CD4-positive, alpha-beta T cell treated with Interleukin-2 at 100 ng/mL for 4 hours (primary cell): ENCODE measurements at places on chromosomes 11 and 22.

GRCh38 chr11:43576803-43577521 lies 103.6 kb upstream of the HSD17B12 start:
- DNase-seq, result no peak

DNA sequence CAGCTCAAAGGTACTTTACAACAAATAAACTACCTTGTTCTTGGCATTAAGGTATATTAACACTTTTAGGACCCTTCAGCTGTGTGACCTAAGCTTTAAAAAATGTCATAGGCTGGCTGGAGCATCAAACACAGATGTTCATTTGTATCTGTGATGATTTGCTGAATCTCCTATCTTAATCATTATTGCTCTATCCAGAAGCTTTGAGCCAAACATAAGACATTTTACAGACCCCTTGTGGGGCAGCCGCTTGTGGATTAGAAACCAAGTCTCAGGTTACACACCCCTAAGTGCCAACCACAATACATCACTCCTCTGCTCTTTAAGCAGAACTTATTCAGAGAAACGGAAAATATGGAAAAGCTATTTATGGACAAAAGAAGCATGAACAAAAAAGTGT lies 394.2 kb upstream of the CCDC90B start:
- no peak for DNase-seq

DNA sequence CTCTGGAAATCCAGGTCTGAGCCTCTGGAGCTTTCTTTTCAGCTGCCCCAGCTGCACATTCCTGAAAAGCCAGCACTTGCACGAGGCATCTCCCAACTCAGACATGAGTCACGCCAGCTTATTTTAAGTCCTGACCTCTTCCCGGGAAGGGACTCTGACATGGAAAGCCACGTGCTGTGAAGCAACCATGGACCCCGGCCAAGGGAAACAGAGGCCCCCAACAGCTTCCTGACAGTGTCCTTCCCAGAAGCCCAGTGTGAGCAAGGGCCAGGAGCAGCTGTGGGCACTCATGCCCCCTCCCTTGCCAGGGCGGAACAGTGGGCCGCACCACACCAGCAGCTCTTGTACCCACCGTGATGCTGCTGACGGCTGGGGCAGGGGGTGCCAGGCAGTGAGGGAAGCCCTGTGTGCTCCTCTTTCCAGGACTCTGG lies 118.8 kb upstream of the CADM1 start:
- no peak for DNase-seq

- DNase-seq, result peak; percentile 64
Observed at GRCh38 chr11:2419638-2420501, 19.3 kb downstream of the TSSC4 start.

- DNase-seq, result no peak
Observed at GRCh38 chr11:90332415-90332814, 109.6 kb upstream of the CHORDC1 start.

- no peak for DNase-seq
Observed at GRCh38 chr11:73175551-73176144, 33.5 kb upstream of the FCHSD2 start.

GRCh38 chr11:96160732-96161306 lies 182.2 kb downstream of the MAML2 start:
- no peak for DNase-seq

DNA sequence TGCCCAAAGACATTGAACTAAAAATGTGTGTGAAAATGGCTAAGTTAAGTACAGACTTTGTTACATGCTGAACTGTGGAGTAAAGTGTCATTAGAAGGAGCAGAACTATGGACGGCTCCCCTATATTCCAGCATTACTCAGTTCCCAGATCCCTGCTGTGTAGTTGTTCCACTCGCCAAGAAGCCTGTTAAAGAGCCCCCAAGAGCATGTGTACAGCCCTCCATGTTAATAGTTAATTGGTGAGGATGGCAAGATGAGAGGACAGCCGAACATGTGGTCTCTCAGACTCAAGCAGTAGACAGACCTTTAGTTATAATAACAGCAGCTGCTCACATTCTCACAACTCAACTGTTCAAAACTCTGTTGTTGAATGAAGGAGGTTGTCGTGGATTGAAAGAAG lies 127.4 kb downstream of the ELP4 start:
- DNase-seq, result no peak

DNA sequence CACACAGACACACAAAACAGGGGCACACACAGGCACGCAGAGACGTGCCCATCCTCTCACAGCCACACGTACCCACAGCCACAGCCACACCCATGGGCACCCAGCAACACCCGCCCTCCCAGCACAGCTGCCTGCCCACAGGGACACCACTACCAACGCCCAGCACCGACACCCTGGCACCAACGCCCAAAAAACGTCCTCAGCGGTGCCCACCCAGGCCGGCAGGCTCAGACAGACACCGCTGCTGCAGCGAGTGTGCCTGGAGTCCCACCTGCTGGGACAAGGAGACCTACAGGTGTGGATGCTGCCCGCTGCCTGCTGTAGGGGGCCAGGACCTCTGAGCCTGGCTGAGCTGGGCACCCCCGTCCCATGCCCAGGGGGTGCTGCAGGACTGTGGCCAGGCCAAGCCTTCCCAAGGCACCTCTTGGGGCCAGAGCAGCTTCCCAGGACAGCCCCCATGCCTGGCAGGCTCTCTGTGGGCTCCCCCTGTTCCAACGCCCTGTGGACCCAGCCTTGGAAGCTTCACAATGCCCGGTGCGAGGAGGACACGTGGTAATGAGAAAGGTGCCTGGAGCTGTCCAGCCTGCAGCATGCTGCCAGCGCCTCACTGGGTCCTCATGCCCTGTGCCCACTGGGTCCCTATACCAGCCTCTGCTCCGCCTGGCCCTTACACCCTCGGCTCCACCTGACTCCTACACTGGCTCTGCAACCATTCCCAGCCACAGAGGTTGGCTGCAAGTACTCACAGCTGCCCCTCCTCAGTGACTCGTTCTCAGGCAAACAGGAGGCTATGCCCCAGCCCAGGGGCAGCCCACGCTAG lies 45.8 kb upstream of the TH start:
- peak; percentile 38 for DNase-seq

- DNase-seq, result no peak
Observed at GRCh38 chr11:134646561-134646960, 234.5 kb upstream of the B3GAT1 start.

- DNase-seq, result no peak
Observed at GRCh38 chr22:43210631-43211515, 23.9 kb upstream of the TTLL12 start.

DNA sequence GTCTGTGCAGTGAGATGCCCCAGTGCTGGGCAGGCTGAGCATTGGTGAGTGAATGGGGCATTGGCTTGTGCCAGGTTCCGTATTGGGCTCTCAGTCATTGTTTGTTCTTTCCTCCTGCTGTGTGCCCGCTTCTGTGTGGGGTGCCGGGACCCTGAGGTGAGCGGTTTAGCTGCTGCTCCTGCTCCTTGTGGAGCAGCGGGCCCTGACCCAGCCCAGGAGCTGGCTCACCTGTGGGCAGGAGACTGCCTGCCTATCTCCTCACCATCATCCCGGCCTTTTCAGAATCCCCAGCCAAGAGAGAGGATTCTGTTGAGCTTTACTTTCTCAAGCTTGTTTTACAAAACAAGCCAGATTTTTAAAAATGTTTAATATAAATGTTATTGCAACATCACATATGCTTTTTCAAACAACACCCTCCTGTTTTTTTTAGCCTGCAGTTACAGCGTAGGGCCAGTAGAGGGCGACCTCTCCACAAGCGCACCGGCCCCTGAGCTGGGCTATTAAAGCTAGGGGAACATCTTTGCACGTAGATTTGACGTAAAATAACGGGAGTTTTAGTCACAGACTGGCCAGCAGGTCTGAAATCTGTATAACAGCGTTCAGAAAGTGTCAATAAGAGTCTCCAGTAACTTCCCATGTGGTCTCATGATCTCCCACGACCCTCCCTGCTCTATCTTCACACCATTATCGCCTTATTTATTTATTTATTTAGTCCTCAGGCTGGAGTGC lies 25.1 kb upstream of the RELT start:
- peak; percentile 70 for DNase-seq

DNA sequence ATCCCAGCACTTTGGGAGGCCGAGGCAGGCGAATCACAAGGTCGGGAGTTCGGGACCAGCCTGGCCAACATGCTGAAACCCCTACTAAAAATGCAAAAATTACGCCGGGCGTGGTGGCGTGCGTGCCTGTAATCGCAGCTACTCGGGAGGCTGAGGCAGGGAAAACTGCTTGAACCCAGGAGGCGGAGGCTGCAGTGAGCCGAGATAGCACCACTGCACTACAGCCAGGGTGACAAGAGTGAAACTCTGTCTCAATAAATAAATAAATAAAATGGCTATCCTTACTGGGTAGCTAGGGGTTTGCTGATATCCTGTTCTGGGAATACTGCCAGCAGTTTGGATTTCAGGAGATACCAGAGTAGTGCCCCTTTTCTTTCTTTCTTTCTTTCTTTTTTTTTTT lies 2.4 kb upstream of the RBM14 start:
- no peak for DNase-seq

- peak; percentile 47 for DNase-seq
Observed at GRCh38 chr22:37188901-37189466, 937 bp upstream of the C1QTNF6 start.

DNA sequence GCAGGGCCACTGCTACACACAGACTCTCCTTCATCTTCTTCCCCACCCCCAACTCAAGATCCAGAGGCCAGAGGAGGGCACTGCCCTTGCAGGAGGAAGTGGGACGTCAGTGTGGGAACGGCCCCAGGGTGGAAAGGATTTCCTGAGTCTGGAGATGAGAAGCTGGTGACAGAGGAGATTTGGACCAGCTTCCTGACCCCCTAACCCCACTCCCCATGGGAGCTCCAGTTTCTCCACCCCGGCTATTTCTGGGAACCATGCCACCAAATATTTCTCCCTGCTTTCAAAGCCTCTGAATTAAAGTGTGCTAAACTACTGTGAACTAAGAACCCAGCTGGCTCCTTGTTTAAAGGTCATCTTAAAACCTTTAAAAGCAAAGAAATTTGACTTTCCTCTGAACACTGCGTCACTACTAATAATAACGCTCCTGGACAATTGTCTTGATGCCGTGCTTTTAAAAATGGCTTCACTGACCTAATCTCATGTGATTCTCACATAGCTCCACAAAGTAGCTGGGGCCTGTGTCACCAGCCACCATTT lies 46.6 kb downstream of the CWC15 start:
- no peak for DNase-seq

DNA sequence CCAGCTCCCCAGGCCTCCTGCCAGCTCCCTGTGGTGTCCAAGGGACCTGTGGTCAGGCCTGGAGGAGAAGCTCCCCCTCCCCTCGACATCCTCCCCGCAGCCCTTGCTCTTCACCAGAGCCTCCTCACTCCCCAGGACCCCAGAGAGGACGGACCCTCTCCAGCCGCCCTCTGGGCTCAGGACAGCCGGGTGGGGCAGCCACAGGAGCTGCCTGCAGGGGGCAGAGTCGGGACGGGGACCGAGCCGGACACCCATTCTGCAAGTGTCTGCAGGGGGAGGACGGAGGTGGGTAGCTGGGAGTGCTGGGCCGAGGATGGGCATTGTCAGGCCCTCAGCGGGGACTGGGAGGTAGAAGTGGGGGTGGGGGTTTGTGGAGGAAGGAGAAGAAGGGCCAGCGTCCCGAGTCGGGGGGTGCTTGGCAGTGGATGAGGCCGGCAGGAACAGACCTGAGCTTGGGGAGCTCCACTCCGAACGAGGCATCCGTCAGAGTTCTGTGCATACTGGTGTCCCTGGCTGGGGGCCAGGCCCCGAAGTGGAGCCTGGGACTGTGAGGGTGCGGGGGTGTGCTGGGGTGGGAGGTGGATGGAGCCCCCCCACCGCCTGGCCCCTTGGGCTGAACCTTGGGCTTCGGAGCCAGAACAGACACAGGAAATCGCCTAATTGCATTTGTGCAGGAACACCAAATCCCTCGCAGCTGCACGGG lies 15.2 kb downstream of the PRR33 start:
- DNase-seq, result no peak

GRCh38 chr11:100827934-100828661 lies 141.0 kb downstream of the ARHGAP42 start:
- DNase-seq, result no peak

DNA sequence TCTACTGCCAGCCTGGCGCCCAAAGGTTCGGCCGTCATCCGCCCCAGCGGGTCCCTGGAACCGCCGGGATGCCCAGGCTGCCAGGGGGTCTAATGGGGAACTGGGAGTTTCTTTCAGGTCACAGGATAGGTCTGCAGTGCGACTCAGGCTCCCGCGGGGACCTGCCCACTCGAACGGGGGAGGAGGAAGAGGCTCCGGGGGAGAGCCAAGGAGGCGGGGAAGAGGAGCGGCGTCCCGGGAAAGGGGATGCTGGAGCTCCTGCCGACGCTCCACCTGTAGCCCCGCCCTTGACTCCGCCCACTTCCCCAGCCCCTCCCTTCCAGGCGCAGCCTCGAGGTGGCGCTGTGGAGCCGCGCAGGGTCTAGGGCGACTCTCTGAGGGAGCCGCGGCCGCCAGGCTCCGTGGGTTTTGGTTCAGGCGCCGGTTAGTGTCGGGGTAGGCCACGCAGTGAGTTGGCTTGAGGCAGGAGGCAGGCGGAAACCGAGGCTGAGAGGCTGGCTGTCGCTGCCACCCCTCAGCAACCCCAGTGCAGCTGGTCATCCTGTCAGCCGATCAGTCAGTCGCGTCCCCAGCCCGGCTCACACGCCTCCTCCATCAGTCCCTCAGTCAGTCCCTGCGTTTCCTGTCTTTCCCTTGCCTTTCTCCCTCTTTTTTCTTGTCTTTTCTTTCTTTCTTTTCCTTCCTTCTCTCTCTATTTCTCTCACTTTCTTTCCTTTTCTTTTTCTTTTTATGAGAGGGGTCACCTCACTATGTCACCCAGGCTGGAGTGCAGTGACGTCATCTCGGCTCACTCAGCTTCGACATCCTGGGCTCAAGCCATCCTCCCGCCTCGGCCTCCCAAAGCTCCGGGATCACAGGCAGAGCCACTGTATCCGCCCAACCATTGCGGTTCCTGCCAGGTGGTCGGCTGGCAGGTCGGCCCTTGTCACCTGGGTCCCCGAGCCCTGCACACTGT lies 26.4 kb downstream of the YWHAH start:
- peak; percentile 89 for DNase-seq

DNA sequence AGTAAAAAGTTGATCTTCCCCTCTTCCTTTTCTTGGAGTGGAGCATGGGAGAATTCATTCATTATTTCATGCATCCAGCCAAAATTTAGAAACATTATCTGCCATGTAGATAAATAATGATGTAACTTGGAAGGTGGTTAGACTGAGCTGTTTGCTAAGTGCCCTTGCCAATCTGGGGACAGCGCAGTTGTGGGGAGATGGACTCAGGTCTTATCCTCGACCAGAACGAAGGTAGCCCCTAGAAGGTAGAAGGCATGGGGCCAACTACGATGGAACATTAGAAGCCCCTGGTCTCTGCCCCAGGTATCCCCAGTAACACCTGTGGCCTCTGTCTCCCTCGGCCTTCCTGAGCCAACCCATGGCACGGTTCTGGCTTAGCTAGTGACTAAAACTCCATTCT lies 53.0 kb upstream of the TIMP3 start:
- no peak for DNase-seq

DNA sequence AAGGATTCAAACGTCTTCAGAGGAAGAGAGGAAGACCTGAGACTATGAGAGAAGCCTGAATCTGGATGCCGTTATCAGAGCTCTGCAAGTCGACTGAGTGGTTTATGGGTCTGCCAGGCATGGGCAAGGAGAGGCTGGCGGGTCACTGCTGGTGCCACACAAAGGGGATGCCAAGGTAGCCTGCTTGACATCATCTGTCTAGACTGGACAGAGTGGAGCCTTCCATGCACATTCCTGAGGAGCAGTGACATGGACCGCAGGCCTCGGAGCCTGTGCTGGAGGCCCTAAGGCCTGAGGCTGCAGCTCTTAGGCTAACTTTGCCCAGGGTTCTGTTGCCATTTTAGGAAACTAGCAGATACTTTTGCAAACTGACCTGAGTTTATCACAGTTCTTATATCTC lies 127.4 kb downstream of the WT1 start:
- no peak for DNase-seq
